ENCODE measurements at places on chromosomes 7 and 10.

DNA sequence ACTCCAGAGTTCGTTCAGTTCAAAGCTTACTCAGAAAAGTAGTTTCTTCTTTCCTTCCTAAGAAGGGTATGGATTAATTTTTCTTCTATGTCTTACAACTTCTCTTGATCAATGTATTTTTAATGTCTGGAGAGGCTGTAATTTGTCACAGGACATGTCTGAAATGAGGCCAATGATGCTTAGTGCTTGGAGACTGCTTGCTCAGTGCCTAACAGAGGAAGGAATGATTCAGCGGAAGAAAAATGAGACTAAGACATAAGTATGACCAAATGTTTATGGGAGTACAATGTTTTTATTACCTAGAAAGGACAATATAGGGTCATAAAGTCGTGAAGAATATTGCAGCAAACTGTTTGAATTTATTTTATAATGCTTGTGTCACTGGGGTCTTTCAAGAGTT, 43.3 kb downstream of the GPR37 start:
- DNase-seq: no peak

DNA sequence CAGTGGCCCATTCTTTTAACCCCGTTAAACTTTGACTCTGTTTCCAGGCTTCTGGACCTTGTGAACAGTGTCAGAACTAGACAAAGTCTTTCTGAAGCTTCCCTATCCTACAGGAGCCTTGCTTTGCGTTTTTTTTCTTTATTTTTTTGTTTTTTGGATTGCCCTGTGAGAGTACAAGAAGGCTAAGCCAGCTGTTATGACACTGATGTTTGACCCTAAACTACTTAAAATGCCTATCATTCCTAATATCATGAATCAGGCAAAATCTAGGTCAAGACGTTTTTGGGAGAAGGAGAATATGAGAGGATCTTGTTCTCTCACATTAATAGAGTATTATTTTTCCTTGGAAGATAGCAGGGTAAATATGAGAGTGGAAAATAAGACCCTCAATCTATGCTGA, 79.8 kb downstream of the EPDR1 start:
- DNase-seq: no peak

- DNase-seq: no peak
Observed at GRCh38 chr10:76882796-76883195, 754.8 kb downstream of the KCNMA1 start.

DNA sequence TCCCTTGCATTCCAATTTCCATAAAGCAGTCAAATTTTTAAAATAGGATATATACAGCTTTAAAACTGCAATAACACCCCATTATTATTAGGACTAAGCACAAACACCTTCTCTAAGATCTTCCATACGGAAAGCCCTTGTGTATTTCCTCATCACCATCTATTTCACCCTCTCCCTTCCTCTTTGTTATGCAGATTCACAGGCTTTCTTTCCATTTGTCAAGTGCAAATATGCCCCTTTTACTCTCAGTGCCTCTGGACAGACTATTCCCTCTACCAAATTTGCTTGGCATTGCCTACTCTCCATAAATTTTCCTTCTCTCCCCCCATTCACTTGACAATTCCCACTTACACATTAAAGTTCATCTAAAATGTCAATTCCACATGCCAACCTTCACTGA, 61.7 kb downstream of the SNX13 start:
- DNase-seq: no peak

DNA sequence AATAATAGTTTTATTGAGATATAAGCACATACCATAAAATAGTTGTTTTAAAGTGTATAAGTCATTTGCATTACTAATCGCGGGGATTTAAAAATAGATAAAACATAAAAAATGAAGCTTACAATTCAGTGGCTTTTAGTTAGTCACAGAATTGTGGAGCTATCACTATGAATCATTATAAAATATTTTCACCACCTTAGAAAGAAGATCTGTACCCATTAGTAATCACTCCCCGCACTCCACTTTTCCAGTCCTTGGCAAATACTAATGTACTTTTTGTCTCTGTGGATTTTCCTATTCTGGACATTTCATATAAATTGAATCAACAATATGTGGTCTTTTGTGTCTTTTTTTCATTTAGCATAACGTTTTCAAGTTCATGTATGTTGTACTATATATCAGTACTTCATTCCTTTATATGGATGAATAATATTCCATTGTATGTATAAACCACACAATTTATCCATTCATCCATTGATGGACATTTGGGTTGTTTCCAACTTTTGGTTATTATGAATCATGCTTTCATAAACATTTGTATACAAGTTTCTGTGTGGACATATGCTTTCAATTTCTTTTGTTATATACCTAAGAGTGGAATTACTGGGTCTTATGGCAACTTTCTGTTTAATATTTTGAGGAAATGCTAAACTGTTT, 162.5 kb downstream of the MAGI2 start:
- no peak for DNase-seq

GRCh38 chr10:122103592-122103991, 114.6 kb downstream of the TACC2 start:
- no peak for DNase-seq

DNA sequence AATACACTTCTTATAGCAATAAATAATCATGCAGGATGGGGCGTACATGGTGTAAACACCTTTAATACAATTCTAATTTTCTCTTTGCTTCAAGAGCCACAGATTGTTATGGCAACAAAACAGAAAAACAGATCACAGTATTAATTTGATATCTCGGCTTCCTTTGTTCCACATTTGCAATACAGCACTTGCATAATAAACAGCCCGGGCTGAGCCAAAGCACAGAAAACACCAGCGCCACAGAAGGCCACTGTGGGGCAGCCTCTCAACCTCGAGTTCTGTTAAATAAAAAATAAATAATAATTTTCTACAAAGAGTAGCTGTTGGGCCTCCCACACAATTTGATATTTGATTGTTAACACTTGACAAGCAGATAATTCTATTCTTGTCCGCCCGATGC, 255.9 kb downstream of the USP6NL start:
- no peak for DNase-seq

GRCh38 chr7:114952296-114952695, 30.4 kb downstream of the MDFIC start:
- DNase-seq: no peak

- no peak for DNase-seq
Observed at GRCh38 chr10:15780353-15781135, 60.8 kb upstream of the ITGA8 start.

Measured in NCI-H1436 treated with DMSO at 0.1 percent for 48 hours (cell line).